ENCODE measurements at places on chromosomes 5 and 9.

DNA sequence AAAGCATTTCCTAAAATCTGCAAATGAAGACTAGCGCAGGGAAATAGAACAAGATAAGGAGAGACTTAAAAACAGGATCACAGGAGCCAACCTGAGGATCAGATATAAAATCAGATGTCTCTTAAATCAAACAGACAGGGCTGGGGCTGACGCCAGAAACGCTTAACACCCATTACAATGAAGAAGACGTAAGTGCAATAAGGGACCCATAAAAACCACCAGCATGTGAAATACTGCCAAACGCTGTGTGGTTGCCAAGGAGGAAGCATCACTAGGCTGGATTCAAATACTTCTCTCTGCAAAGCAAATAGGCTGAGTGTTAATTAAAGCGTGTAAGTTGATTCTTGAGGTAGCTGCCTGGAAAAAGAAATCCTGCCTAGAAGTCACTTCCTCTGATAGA, 74.4 kb upstream of the ATP10B start:
- DNase-seq, result no peak

- DNase-seq, result no peak
These were observed 23.4 kb downstream of the CPLX2 start for GRCh38 chr5:175894793-175895192.

DNA sequence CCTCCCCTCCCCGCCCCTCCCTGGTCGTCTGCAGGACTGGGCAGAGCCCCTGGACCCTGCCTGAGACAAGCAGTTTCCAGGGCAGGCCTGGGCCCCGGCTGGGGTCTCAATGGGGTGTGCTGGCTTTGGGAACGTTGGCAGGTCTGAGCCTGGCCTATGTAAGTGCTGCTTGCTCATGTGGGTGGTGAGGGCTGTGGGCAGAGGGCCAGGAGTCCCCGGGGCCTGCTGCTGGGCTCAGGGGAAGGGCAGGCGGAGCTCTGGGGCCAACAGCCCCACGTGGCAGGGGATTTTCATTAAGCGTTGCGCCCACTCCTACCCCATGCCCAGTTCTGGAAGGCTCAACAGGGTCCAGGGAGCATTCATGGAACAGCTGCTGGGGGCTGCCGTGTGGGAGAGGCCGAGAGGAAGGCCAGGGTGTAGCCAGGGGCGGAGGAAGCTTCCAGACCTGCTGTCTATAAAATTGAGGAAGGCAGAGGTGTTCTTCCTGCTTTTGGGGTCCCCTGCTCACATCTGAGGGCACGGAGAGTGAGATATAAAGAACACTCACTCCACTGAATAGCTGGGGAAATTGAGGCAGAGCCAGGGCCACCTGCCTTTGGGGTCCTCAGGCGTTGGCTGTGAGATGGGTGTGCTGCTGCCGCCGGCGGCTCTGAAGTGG, 32.5 kb downstream of the RXRA start:
- DNase-seq, result no peak

DNA sequence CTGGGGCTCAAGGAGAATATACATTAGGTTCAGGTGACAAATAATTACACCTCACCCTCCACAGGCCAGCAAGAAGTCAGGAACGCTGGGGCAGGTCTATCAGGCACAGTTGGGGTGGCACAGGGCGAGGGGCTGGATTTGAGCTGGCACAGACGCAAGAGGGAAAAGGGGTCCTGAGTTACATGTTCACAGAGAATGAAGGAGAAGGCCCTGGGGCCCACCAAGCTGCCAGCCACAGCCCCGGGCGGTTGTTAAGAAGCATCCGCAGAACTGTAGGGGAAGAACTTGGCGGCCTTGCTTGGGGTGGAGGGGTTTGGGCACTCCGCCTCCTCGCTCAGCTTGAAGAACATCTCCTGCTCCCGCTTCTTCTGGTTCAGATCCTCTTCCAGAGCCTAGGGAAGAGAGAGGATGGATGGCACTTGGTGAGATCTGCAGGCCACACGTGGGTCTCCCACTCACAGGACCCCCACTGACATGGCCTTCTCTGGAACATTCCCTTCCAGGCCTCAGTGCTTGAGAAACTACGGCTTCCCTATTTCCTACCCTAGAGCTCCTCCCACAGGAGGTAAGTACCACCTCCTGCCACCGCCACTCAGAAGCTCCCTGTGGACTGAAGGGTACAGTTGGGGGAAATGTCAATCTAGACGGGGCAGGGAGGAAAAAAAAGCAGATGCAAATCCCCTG, 38.3 kb upstream of the FBXW11 start:
- no peak for DNase-seq

GRCh38 chr9:72755836-72756235, 197.0 kb downstream of the ALDH1A1 start:
- no peak for DNase-seq

GRCh38 chr5:160020964-160021363, 12.0 kb downstream of the TTC1 start:
- no peak for DNase-seq

DNA sequence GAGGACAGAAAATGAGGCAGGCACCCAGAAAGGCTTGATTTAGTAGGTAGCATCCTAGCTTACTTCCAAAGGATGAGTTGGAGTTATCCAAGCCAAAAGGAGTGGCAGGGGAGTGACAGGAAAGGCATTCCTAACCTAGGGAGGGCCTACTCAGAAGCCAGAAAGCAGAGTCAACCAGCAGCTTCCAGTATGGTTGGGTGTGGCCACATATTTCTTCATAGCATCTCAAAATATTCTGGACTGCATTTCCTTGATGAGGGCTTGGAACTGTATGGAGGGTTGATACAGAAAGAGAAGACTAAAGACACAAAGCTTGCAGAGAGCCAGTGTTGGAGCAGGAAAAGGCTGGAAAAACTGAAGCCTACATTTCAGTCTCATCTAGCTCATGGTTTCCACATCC, 656.8 kb upstream of the DMAC1 start:
- no peak for DNase-seq

GRCh38 chr5:125152461-125153189, 406.2 kb upstream of the ZNF608 start:
- no peak for DNase-seq

- DNase-seq, result no peak
These were observed 4.7 kb downstream of the DNAI1 start for GRCh38 chr9:34463098-34463900.

DNA sequence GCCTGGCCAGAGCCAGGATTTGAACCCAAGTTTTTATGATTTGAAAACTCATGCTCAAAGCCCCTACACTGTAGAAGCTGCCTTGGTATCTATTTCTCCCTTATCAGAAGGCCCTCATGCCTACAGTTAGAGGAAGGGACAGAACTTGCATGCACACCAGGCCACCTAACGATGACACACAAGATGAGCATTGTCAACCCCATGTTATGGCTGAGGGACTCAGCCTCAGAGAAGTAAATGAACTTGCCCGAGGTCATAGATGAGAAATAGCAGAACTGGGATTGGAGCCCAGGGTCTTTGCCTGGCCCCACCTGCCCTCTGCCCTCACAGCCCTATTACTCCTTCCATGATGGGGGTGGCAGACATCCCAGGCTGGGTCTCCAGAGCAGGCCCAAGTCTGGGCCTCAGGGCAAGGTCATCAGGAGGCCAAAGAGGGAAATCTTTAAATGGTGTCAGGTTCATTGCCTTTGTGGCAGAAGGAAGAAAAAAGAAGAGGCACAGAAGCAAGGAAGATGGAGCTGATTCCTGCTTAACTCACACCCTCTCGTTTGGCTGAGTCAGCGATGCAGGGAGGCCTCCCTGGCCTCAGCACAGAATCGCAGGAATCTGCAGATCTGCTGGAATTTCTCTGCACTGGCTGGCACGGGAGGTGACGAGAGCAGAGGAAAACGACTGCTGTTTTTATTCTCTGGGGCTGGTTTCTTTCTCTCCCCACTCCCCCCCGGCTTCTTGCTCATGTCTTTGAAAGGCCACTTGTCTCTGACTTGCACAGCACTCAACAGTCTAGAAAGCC, 20.6 kb upstream of the CRB2 start:
- DNase-seq, result no peak

DNA sequence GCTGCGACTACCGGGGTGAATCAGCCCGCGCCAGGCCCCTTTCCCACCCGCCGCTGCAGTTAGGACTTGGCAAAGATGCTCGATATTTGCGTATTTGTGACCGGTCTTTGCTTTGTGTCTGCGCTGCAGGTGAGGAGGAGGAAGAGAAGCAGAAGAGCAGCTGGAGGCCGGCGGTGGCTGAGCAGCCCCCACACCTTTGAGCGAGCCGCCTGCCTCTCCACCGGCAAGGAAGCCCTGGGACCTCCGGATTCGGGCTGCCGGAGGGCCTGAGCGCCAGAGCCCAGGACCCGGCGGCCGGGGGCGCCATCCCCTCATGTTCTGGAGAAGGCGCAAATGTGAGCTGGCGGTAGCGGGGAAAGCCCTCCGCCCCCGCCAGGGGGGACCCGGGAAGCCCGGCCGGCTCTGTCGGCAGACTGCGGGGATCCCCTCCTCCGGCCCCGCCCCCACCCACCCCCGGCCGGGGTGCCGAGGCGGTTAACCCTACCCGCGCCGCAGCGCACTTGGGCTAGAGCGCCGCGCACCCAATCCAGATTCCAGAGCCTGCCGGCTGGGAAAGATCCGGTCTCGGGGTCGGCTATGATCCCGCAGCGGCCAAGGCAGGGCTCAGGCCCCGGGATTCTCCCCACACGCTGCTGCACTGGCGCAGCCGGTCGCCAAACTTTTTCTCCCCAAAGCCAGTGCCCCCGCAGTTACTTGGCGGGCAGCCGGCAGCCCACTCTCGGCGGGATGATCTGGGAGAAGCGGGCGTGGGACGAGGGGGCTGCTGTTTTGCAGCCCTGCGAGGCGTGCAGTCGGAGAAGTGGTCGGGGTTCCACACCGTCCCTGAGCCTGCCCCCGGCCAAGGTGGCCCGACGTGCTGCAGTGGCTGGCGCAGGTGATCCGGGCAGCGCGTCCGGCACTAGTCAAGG, 800 bp upstream of the KCNN2 start:
- DNase-seq, result no peak

DNA sequence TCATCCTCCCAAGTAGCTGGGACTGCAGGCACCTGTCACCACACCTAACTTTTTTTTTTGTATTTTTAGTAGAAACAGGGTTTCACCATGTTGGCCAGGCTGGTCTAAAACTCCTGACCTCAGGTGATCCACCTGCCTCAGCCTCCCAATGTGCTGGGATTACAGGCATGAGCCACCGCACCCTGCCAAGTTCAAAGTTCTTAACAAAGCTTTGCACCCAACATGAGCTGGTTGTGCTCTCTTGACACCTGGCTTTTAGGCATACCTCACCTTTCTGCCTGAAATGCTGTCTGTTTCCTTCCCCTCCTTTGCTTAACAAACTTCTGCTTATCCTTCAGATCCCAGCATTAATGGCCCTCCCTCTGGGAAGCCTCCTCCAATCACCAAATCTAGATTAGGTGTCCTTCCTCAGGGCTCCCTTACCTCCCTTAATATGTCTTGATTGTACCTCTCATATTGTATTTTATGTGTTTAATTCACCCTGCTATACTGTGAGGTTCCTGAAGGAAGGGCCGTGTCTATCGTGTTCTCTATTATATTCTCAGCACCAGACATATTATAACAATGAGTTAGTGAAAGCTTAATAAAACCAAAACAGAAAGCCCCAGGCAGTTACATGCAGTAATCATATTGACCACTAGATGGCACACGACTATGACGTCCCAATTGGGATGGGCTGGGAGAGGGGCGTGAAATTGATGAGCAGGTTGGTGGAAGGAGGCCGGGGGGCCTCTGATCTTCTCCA, 62.9 kb upstream of the PPARGC1B start:
- DNase-seq, result no peak

GRCh38 chr5:10923310-10923709, 162.3 kb upstream of the DAP start:
- DNase-seq, result no peak

- no peak for DNase-seq
These were observed 395.1 kb upstream of the PAPPA start for GRCh38 chr9:115758441-115758840.

- no peak for DNase-seq
These were observed 30.3 kb downstream of the NDST1 start for GRCh38 chr5:150538007-150538917.

DNA sequence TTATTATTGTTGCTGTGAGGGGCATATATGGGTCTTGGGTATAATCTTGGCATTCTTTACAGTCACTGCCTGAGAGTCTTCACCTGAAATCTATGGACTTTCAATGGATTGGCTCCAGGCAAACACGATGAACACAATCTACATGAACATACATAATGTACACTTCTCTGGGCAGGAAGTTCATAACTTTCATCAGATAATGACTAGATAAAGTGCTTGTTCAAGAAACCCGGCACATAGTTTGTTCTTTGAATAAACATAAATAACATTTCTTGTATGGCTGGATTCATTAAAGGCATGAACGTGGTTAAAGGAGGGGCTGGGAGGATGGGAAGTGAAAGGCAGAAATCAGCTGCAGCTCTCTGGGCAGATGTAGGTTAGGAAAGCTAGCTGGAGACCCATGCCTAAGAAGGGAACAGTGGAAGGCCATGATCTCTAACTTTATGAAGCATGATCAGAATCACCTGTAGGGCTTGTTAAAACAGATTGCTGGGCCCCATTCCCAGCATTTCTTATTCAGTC, 306.9 kb upstream of the EFNA5 start:
- no peak for DNase-seq

- no peak for DNase-seq
These were observed 408.1 kb upstream of the ZNF608 start for GRCh38 chr5:125154301-125155110.

DNA sequence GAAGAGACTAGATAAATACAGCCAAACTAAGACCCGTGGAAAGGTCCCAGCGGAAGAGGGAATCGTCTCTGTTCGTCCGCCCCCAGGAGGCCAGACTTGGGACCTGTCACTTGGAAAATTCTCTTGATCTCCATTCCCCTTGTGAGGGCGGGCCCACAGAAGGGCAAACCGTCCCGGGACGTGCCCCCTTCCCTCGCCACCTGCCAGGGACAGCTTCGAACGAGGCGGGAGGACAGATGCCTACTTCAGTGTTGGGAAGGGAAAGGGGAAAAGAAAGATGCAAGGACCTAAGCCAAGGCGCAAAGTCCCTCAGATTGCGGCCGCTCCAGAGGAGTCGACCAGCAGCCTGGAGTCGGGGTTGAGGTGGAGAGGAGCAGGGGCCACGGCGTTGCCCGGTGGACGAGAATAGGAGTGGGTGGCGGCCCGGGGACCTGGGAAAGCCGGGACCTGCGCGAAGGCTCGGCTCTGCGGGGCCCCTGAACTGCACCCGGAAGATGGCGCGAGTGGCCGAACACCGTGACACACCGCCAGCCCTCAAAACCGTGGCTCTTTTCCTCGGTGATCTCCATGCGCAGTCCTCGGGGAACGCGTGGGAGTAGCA, 4.4 kb upstream of the EBF1 start:
- peak; percentile 54 for DNase-seq

GRCh38 chr5:126998201-126998631, 32.1 kb downstream of the MARCHF3 start:
- no peak for DNase-seq

DNA sequence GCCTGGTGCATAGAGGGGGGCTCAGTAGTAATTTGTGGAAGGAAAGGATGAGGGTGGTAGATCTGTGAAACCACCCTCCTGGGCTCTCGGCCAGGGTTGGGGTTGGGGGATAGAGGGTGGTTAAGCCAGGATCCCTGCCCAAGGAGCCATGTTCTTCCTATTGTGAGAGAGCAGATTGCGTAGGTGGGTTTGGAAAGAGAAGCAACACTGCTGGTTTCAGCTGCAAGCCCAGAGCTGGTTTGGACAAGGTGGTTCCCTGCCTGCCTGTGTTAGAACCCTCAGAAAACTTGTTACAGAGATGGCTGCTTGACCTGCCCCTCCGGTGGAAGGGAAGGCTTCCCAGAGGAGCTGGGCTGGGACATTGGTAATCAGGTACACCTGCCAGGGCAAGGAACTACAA, 131.2 kb upstream of the HAND1 start:
- no peak for DNase-seq

All from ureter (tissue), 1 donor.